ENCODE measurements at places on chromosomes 2 and 18. TPM values are rescaled to one million over a fixed set of nuclear protein-coding genes. Genes with fewer than 3 reads are reported as not detected.

GRCh38 chr2:11832531-11832930 is 86.1 kb downstream of the LPIN1 start:
- DNase-seq = no peak

- DNase-seq = peak; percentile 34
These were observed 2.3 kb upstream of the PLEKHH2 start for GRCh38 chr2:43634604-43635306.

GRCh38 chr2:120732506-120733237 is 3.0 kb upstream of the GLI2 start:
- no peak for DNase-seq

GRCh38 chr18:51137891-51138290 is 59.6 kb downstream of the MEX3C start:
- peak; percentile 75 for DNase-seq

DNA sequence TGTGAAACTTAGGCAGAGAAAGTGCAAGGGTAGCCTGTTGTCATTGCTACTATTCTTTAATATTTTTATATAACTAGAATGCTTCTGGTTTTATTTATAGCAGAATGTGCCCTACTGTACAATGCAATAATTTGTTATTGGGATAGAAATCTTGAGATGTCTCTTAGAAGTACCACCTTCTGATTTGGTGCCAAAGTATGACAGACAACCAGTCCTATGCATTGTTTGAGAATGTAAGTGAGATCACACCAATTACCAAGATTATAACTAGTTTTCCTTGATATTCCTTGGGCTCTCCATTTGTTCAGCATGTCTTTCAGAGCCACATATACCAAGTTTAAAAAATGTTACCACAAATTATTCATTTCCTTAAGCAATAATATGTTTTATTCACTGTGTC is 399.7 kb downstream of the CPS1 start:
- DNase-seq = peak; percentile 27

DNA sequence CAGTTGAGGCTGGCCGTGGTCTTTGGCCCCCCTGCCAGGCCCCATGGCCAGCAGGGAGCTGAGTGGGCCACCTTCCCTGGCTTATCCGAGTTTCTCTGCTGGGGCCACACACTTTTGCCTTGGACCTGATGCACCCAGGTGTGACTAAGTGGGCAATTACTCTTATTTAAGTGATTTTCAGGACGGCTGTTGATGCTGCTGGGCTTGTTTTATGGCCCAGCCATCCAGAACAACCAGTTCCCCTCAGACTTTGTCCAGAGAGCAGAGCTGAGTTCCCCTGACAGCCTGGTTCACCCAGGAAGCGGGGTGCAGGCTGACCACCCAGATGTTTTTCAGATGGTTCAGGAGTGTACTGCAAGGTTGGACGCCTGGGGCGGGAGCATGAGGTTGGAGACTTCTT is 68.8 kb downstream of the GLI2 start:
- no peak for DNase-seq

DNA sequence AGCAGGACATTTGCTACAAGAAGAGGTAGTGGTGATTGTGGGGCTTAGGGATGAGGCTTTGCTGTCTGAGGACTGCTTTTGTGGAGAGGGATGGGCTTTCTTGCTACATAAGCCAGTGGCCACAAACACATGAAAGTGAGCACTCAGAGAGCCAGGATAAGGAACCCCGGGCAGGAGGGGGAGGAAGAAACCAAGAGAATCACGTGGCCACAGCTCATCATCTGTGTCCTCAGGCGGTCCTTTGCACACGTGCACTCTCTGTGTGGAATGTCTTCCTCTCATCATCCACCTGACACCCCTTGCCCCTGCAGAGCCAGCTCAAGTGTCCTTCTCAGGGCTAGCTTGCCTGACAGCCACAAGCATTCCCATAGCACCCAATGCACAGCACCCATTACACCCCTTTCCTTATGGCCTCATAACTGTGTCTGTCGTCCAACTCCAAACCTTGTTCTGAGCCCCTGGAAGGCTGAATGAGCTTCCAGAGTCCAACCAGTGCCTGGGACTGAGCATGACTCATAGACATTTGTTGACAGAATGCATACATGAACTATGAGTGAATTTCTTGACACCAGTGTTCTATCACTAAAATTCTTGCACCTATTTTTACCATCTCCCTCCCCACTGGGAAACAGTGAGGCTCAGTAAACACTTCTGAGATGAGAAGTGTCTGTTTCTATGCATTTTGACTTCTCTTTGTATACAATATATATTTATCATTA is 398.3 kb downstream of the ALK start:
- peak; percentile 36 for DNase-seq

GRCh38 chr2:69594341-69594740 is 49.2 kb downstream of the AAK1 start:
- DNase-seq = no peak

GRCh38 chr2:216348756-216349308 is 23.5 kb downstream of the MARCHF4 start:
- DNase-seq = peak; percentile 61

DNA sequence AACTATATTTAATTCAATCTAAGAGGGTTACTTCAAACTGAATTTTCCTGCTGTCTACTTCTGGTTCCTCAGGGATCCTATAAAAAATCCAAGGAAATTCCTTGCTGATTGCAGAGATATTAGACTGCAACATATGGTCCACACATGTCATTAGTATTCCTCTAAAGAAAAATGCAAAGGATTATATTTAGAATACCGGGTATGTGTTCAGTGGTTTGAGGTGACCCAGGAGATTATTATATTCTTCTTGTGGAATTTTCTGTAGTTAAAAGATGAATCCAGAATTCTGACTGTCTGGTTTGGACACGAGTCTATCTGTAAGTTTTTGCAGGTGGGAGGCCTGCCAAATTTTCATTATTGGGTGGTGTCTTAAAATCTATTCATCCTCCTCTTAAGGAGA is 18.2 kb downstream of the HOXD1 start:
- DNase-seq = no peak

DNA sequence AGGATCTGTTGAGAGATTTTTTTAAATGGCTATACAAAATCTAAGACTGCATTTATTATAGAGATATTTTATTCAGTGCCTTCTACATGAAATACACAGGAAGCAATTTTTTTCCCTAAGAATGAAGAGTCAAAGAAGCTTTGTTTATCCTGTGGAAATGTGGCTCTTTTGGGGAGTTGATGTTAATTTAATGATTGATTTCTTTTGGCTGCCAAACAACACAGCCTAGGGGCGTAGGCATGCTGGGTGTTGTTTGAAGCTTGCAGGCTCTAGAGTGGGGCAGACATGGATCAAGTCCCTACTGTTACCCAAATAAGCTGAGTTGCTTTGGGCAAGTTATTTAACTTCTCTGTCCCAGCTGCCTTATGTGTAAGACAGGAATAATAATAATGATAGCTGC is 21.1 kb upstream of the PLEK start:
- DNase-seq = no peak

ASTL gene
- total RNA-seq = not detected

LYG1 gene
- not detected for total RNA-seq

EVA1A gene
- 73.2 TPM for total RNA-seq

NAT8 gene
- total RNA-seq = not detected

CFAP65 gene
- total RNA-seq = 0.11 TPM

LRRTM4 gene
- total RNA-seq = 0.29 TPM

ANKRD62 gene
- not detected for total RNA-seq

AQP12B gene
- total RNA-seq = not detected

ANO7 gene
- total RNA-seq = 0.69 TPM

SERPINB8 gene
- total RNA-seq = 29.9 TPM

DLX2 gene
- 2.2 TPM for total RNA-seq

TSGA10 gene
- total RNA-seq = 8.2 TPM
